ENCODE measurements at places on chromosomes 6 and 20.
A peak's percentile ranks its signal among the peaks of the same experiment; 100 is the strongest.

DNA sequence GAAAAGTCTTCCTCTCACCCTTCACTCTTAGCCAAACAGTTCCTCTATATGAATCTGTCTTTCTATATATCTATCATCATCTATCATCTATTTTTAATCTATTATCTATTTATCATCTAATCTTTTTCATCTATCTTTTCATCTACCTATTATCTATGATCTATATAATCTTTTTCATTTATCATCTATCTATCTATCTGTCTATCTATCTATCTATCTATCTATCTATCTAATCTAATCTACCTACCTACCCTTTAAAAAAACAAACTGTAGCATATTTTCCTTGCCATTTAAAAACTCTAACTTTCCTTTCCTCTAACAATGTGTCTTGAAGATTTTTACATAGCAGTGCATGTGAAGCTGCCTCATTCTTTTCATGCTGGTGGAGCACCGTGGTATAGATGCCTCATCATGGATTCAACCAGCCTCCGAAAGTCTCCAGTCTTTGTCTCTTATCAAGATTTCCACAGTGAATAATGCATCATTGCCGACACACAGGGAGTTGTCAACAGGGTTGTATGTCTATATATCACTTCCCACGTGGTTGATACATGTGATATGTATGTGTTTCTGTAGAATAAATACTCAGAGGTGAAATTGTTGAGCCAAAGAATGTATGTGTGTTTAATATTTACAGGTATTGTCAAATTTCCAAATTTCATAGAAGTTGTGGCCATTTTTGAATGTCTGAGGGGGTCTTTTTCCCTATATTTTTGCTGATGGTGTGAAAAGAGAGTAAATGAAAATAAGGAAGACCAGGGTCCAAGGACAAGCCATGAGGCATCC is 51.3 kb downstream of the VEGFA start:
- DNase-seq, result no peak

DNA sequence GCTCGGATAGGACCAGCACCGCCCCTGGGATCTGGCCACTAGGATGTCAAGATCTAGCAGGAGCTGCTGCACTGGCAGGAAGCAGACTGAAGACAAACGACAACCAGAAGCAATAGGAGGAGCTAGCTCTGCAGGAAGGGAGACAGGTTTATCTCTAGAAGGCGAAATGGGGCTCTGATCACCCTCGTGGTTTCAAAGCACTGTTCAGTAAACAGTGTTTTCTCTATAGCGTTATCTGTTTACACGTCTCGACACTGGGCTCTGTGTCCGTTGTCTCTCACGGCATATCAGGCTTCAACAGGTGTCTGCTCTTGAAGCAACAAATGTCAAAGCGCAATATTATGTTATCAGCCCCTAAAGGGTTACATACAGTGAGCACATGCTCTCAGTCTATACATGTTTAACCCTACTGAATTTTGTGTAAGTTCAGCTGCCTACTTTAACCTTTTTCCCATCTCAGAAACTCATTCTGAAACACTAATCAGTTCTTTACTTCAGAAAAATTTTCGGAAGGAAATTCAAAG is 23.8 kb downstream of the TMEM14B start:
- DNase-seq, result peak; percentile 29

DNA sequence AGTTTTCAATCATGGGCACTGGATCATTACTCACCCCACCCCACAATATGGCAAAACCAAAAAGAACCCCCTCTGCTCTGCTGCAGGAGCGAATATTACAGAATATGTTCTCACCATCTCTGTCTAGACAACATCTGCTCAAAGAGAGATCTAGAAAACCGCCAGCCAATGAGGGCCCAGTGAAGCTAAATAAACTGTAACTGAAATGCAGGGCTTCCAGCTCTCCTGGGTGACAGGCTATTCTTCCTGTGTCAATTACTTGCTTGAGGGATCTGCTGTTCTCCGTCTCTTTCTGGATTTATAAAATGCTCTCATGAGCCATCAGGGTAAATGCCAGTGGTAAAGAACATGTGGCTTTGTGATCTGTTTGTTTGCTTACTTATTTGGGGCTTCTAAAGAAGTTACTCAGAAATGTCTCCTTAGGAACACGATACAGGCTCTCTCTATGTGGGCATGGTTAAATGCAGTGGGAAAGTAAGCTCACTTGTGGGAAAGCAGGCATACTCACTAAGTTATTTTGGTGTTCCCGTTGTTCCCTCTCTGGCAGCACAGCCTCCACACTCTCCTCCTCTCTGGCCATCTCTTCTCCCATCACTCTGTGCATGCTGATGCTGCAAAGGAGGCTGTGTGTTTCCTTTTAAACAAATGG is 44.8 kb downstream of the TTI1 start:
- DNase-seq, result no peak

DNA sequence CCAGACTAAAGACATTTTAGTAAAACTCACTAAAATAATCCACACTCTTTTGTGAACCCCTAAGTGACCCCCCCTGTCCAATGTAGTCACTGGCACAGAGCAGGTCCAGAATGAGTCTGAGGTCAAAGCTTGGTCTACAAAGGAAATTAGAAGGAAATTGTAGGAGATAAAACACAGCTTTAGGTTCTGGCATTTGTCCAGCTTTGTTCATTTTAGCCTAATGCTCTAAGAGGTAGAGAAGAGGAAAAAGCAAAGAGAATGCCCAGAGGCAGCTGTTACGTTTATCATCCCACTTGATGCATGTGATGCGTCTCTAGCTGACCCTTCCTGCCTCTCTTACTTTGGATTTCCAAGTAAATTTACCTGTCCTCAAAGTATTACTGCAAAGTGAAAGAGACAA is 62.5 kb downstream of the CNKSR3 start:
- DNase-seq, result no peak

- DNase-seq, result no peak
Measured at GRCh38 chr20:42399802-42400201, 781.6 kb upstream of the CHD6 start.

DNA sequence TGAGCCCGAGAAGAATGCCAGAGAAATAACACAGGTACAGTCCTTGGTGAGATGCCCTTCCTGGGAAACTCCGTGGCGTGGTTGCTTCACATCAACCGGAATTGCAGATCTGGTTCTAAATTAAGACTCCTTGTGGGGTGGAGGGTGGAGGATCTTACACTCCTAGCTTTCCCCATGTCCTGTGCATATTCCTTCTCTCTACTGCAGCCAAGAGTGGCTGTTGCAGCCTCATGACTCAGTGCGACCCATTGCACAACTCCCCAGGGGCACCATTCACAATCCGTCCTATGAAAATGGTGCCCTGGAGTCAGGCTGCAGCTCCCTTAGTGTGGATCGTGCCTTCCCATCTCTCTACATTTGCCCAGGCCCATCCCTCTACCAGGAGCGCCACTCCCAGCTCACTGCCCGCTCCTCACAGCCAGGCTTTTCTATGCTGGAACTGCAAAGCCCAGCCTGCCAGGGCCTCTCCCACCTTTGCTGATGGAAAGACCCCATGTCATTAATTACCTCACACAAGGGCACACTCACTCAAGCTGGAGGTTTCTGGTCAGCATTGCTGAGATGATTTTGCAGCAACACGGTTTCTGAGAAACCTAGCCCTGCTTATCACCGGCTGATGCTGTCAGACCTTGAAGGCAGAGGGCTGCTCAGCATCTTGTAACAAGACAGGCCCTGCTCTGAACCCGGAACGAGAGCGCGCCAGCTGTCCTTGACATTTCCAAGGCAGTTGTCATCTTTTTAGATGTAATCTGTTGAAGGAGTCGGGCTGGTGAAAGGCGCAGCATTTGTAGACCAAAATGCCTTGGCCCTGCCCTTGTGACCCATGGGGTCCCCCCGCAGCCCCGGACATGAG is 39.7 kb downstream of the SIRPA start:
- DNase-seq, result no peak

GRCh38 chr6:115583290-115583689 is 477.4 kb downstream of the FRK start:
- DNase-seq, result no peak

- peak; percentile 27 for DNase-seq
Measured at GRCh38 chr20:24605937-24606455, 136.6 kb downstream of the SYNDIG1 start.

Data from WERI-Rb-1 (cell line).